Pancreas (tissue), 10 donors: ENCODE measurements at places on chromosomes 7 and 10. TPM values are rescaled to one million over a fixed set of nuclear protein-coding genes. Genes with fewer than 3 reads are reported as not detected.

Gene AKR1B15
- not detected for total RNA-seq

Gene PTN
- 1.1 TPM for total RNA-seq

Gene AKR1C4
- 0.14 TPM for total RNA-seq

GRCh38 chr7:26188206-26188956, 12.2 kb downstream of the HNRNPA2B1 start:
- no peak for DNase-seq
- H3K4me1 ChIP-seq = peaks cover 16% of the 10 kb centered on the region
- peaks cover 37% of the 10 kb centered on the region for H3K36me3 ChIP-seq
- H3K27me3 ChIP-seq = no peaks in the 10 kb centered on the region

DNA sequence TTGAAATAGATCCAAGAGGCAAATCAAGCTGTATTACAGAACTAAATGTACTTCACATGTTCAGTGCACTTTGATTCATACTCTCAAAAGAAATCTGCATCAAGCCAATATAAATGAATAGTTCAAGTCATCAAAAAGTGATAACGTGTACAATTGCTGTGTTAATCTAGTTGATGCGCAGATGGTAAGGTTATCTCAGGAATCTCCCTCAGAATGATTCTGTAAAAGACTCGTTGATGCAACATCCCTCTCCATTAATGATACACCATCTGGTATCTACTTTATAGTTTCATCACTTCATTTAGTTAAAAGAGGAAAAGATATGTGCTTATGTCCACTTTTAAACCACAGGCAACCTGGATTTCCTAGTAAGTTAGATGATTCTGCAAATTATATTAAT, 200.6 kb downstream of the CHCHD3 start:
- H3K4me1 ChIP-seq = no peaks in the 10 kb centered on the region
- no peak overlapping the region for H3K27ac ChIP-seq
- H3K36me3 ChIP-seq = no peaks in the 10 kb centered on the region
- no peak overlapping the region for H3K4me3 ChIP-seq
- DNase-seq = no peak

- DNase-seq = no peak
- H3K4me1 ChIP-seq = no peaks in the 10 kb centered on the region
- no peaks in the 10 kb centered on the region for H3K36me3 ChIP-seq
- no peak overlapping the region for H3K4me3 ChIP-seq
- H3K27ac ChIP-seq = no peak overlapping the region
Measured at GRCh38 chr7:93559639-93560491, 14.7 kb downstream of the CALCR start.

GRCh38 chr7:84549409-84549808, 354.8 kb upstream of the SEMA3A start:
- no peaks in the 10 kb centered on the region for H3K27me3 ChIP-seq
- no peaks in the 10 kb centered on the region for H3K4me1 ChIP-seq
- H3K36me3 ChIP-seq = no peaks in the 10 kb centered on the region
- no peak overlapping the region for H3K4me3 ChIP-seq
- DNase-seq = no peak

DNA sequence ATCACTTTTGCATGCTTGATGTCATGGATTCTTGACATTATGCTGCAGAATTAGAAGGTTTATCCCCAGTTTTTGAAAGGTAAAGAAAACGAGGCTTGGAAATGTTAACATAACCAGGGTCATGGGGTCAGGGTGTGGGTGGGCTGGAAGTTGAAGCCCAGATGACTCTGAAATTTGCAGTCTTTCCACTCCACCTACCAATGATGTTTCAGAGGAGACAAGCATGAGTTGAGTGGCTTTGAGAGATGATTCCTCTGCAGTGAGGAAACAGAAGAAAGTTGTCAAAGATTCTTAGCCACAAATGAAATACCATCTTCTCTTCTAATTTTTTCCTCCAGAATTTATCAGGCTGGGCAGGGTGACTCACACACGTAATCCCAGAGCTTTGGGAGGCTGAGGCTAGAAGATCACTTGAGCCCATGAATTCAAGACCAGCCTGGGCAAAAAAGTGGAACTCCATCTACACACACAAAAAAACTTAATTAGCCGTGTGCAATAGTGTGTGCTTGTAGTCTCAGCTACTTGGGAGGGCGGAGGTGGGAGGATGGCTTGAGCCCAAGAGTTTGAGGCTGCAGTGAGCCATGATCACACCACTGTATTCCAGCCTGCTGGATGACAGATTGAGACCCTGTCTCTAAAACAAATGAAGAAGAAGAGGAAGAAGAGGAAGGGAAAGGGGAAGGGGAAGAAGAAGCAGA, 239.1 kb upstream of the AUTS2 start:
- no peaks in the 10 kb centered on the region for H3K4me1 ChIP-seq
- H3K27ac ChIP-seq = no peak overlapping the region
- no peak overlapping the region for H3K4me3 ChIP-seq
- DNase-seq = no peak
- no peaks in the 10 kb centered on the region for H3K27me3 ChIP-seq

DNA sequence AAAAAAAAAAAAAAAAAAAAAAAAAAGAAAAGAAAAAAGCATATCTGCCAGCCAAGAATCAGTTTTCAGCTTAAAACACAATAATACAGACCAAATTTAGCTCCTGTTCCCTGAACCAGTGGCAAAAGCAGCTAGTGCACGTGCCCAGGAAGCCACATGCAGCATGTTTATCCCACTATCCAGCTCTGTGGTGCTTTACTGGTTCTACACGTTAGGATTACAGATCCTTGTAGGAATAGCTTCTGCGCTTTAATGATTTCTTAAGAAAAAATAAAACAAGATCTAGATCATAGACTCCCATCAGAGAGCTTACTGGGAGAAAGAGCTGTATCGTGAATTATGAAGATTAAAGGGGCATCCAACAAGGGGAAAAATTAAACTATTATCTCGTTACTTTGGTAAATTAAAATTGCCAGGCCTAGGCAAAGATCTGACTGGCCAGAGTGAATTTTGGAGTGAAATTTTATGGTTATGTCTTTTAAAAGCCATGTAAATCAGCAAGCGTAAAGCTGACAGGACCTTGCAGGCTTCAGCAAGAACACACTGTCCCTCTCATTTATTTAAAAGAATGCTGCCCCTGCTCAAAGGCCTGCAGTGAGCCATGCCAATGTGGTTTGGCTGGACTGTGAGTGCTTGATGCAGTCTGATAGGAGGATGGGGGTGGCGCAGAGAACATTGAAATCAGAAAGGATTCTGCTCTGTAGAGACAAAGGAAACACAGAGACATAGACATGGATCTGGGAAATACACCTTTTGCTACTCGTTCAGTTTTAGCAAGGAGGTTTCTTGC, 177.3 kb upstream of the PHYHIPL start:
- H3K27me3 ChIP-seq = no peaks in the 10 kb centered on the region
- H3K4me3 ChIP-seq = no peak overlapping the region
- no peaks in the 10 kb centered on the region for H3K36me3 ChIP-seq
- peaks cover 14% of the 10 kb centered on the region for H3K4me1 ChIP-seq

- no peak for DNase-seq
- no peak overlapping the region for H3K27ac ChIP-seq
- no peak overlapping the region for H3K4me3 ChIP-seq
- no peaks in the 10 kb centered on the region for H3K27me3 ChIP-seq
Measured at GRCh38 chr7:31828520-31828919, 141.5 kb downstream of the PPP1R17 start.

DNA sequence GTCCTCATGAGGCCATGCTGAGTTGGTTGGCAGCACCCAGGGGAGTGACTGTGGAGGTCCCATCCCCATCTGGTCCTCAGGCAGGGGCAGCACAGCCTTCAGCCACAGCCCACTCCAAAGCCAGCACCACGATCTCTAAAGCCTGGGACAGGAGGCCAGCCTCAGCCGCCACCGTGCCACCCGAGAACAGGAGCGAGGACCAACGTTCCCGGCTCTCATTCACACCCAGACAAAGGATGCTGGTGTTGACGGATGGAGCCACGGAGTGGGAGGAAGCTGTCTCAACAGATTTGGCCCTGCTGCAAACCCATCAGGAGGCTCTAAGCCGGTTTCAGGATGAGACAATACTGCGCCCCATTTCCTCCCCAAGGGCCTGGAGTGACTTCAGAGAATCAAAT, 42.7 kb upstream of the PPP2R2D start:
- DNase-seq = no peak
- H3K36me3 ChIP-seq = no peaks in the 10 kb centered on the region
- H3K27me3 ChIP-seq = peaks cover 3% of the 10 kb centered on the region
- no peak overlapping the region for H3K27ac ChIP-seq
- no peak overlapping the region for H3K4me3 ChIP-seq

DNA sequence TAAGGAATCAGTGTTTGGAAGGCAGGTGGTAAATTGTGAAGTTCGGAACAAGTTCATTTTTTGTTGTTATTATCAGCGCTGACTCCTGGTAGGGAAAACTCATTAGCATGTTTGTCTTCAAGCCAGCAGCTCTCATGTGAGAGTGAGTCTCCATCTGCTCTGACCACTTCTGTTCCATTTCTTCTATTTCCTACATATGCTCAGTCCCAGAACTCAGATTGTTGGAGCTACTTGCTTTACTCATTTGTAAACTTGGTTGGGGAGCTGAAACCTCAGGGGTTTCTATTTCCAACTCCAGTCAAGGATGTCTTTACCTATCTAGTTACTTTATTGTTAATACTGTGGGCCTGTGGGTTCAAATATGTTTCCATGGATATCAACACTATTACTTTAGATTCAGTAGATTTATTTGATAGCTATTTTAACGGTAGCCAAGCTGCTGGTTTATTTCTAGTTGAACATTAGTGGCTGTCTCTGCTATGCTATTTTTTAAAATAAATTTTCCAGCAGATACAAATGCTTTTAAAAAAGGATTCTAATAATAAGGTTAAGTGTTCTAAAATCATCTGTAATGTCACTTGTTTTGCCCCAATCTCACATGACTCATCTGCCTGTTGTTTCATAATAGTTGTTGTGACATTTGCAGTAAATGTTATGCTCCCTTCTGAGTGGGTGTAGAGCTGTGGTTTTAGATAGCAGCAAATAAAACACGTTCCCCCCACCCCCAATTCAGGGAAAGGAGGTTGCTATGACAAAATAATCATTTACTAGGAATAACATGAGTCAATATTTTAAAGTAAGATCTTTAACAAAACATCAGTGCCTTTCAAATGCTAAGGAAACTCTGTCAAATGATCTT, 143.3 kb downstream of the HDAC9 start:
- H3K4me1 ChIP-seq = no peaks in the 10 kb centered on the region
- no peak overlapping the region for H3K4me3 ChIP-seq
- H3K27me3 ChIP-seq = no peaks in the 10 kb centered on the region
- DNase-seq = no peak
- H3K27ac ChIP-seq = no peak overlapping the region

GRCh38 chr7:11758627-11759111, 73.3 kb downstream of the THSD7A start:
- H3K4me3 ChIP-seq = no peak overlapping the region
- no peaks in the 10 kb centered on the region for H3K27me3 ChIP-seq
- no peaks in the 10 kb centered on the region for H3K4me1 ChIP-seq
- no peak overlapping the region for H3K27ac ChIP-seq

DNA sequence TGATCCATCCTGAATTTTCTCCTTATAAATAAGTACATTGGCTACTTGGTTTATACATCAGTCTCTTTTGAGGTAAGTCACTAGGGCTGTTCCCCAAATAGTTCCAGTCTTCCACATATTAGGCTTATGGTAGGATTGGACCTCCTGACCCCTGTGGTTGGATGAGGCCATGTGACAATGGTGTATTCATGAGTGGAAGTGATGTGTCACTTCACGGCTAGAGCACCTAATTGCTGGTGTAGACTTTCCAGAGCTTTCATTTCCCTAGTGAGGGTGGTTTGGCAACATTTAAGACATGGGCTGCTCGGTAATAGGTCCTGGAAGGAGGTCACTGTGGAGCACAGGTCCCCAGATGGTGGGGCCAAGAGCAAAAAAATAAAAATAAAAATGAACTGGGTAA, 141.2 kb upstream of the ABCB5 start:
- H3K4me3 ChIP-seq = no peak overlapping the region
- no peaks in the 10 kb centered on the region for H3K27me3 ChIP-seq
- no peaks in the 10 kb centered on the region for H3K36me3 ChIP-seq
- no peak for DNase-seq
- no peaks in the 10 kb centered on the region for H3K4me1 ChIP-seq
